ENCODE measurements at places on chromosomes 2 and 18.

DNA sequence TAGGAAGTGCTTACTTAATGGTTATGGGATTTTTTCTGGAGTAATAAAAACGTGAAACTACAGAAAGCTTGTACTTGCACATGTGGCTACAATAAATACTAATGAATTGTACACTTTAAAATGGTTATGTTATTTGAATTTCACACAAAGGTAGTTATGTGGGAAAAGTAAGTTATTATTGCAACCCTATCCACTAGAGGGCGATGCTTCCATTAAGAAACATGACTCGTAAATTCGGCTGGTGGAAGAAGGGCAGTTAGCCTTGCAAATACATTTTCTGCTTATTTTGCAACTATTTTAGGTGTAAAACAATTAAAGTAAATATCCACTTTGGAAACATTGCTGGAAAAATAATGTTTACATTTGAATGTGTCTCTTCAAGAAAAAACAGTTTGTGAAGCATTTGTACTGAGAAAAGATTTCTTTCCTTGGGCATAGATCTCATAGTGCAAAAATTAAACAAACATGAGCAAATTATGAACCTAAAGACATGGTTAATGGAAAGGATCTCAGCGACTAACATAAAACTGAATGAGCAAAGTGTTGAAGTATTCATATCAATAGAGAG lies 68.1 kb upstream of the CSRNP3 start:
- no peak for DNase-seq

- no peak for DNase-seq
Observed at GRCh38 chr2:175626796-175627195, 375.3 kb downstream of the LNPK start.

GRCh38 chr2:76194031-76194775 lies 483.5 kb upstream of the GCFC2 start:
- DNase-seq, result no peak

- DNase-seq, result no peak
Observed at GRCh38 chr2:141611-142010, 95.3 kb upstream of the FAM110C start.

DNA sequence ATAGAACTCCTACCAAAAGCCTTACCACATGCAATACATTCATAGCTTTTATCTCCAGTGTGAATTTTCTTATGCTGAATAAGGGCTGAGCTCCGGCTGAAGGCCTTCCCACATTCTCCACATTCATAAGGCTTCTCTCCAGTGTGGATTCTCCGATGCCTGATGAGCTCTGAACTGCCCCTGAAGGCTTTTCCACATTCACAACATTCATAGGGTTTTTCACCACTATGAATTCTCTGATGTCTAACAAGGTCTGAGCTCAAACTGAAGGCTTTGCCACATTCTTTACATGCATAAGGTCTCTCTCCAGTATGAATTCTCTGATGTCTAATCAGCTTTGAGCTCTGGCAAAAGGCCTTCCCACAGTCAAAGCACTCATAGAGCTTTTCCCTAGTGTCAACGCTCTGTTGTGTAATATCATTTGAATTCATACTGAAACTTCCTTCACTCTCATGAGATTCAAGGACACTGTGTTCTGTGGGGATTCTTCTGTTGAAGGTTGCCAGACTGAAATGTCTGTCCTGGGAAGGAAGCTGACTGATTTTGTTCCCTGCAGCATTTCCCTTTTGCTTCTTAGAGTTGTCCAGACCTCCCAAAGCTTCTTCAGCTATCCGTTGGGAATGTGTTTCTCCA lies 12.9 kb downstream of the ZNF397 start:
- DNase-seq, result no peak

DNA sequence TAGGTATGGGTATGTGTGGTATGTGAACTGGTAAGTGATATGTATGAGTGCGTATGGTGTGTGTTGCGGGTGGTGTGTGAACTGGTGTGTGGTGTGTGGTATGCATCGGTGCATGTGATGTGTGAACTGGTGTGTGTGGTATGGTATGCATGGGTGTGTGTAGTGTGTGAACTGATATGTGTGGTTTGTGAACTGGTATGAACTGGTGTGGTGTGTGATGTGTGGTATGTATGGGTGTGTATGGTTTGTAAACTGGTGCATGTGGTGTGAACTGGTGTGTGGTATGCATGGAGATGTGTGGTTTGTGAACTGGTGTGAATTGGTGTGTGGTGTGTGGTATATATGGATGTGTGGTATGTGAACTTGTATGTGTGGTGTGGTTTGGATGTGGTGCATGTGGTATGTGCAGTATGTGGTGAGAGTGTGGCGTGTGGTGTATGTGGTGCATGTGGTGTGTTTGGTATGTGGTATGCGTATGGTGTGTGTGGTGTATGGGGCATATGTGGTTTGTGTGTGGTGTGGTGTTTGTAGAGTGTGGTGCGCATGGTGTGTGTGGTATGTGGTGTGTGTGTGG lies 208.9 kb upstream of the TNP1 start:
- DNase-seq, result no peak

DNA sequence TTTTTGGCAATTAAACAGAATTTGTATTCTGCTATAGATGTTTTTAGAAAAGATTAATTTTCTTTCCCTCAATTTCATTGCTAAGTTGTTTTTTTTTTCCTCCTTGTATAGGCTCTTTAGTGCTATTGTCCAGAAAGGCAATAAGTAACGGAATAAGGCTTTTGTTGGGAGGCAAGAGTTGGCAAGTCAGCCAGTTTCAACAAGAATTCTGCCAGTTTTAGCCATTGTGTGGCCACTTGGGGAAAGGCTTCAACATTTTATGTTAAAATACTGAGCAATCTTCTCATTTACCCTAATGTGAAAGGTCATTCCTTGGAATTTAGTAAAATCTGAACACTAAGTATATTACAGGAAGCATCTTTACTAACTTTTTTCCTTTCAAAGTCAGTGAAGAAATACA lies 9.6 kb downstream of the CALCRL start:
- no peak for DNase-seq

DNA sequence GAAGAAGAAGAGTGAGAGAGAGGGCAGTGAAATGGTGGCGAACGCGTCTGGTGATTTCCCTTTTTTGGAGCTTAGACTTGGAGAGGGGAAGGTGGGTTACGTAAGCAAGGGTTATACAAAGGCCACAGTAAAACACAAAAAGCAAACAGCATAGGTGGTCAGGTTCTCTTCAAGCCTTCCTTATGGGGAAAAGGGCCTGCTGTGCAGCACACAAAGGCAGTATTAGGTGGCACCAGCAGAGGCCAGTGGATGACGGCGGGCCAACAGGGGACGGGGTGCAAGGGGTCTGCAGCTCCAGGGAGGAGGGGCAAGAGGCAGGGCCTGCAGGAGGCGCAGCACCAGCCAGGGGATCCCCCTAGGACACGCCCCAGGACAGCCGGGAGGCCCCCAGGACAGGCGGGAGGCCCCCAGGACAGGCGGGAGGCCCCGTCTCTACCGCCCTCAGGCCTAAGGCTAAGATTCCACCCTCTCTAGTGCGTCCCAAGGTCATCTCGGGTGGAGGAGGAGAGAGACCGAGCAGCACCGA lies 32.6 kb upstream of the NPC1 start:
- no peak for DNase-seq

DNA sequence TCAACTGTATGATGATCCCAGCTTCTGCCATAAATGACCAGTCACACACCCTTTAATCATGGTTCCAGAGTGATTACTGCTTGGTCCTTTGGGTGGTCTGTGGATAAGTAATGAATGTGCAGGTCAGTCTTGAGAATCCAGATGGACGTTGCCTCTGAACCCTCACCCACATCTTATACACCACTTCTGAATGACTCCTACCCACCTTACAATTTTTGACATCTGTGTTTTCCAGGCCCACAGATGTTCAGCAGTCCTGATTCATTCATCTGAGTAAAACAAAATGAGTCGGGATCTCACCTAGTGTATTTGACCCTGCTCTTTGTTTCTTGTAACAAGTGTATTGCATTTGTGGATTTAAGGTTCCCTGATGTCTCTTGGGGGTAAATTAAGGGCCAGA lies 194.1 kb upstream of the CCDC68 start:
- DNase-seq, result no peak

DNA sequence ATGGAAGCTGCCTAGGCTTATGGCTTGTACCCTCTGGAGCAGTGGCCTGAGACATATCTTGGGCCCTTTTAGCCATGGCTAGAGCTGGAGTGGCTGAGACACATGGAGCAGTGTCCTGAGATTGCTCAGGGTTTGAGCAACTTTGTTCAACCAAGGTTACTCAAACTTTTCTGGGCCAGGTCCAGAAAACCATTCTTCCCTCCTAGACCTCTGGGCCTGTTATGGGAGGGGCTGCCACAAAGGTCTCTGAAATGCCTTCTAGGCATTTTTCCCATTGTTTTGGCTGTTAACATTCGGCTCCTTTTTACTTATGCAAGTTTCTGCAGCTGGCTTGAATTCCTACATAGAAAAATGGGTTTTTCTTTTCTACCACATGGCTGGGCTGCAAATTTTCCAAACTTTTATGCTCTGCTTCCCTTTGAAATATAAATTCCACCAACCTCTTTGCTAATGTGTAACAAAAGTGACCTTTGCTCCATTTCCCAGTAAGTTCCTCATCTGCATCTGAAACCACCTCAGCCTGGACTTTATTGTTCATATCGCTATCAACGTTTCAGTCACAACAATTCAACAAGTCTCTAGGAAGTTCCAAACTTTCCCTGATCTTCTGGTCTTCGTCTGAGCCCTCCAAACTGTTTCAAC lies 84.9 kb upstream of the MAP4K3 start:
- no peak for DNase-seq

GRCh38 chr2:179059026-179059700 lies 9.2 kb upstream of the CCDC141 start:
- no peak for DNase-seq

- no peak for DNase-seq
Observed at GRCh38 chr2:20977520-20978180, 66.2 kb downstream of the APOB start.

DNA sequence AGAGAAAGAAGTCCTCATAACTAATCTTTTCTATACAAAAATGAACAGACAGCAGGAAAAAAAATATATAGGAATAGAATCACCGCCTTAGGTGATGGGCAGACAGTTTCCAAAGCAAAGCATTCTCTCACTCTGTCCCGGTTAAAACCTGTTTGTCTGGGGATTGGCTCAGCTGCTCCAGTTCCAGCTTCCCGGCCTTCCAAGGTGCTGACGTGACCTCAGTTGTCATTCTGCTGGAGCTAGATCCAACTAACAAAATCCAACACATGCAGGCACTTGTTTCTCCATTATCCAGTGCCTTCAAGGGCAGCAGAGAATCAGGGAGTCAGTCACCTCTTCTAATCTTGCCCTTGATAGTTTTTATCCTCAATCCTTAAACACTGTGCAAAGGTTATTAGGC lies 52.8 kb downstream of the IKZF2 start:
- no peak for DNase-seq

- DNase-seq, result no peak
Observed at GRCh38 chr2:120271711-120272379, 19.2 kb downstream of the RALB start.

- DNase-seq, result no peak
Observed at GRCh38 chr2:221581986-221582385, 9.9 kb upstream of the EPHA4 start.

DNA sequence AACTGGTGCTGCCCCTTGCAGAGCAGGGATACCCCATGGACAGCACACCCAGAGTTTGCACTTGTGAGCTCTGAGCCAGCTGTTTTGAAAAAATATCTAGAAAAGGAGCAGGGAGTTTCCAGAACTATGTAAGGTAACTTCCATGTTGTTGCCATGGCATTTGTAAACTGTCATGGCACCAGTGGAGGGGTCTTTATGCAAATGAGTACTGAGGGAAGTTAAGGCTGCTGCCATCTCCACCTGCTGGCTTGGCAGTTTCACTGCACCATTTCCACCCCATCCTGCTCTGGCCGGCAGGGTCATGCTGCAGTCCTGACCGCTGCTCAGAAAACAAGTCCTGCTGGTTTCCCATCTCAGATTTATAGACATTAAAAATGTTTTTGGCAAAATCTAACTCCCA lies 52.3 kb upstream of the SNTG2 start:
- DNase-seq, result no peak

GRCh38 chr2:63819765-63820717 lies 21.7 kb upstream of the UGP2 start:
- no peak for DNase-seq

- no peak for DNase-seq
Observed at GRCh38 chr2:217270485-217271121, 410.7 kb upstream of the TNP1 start.

- no peak for DNase-seq
Observed at GRCh38 chr2:191365089-191365488, 119.9 kb downstream of the MYO1B start.

- no peak for DNase-seq
Observed at GRCh38 chr2:131081190-131081589, 12.1 kb downstream of the FAM168B start.

DNA sequence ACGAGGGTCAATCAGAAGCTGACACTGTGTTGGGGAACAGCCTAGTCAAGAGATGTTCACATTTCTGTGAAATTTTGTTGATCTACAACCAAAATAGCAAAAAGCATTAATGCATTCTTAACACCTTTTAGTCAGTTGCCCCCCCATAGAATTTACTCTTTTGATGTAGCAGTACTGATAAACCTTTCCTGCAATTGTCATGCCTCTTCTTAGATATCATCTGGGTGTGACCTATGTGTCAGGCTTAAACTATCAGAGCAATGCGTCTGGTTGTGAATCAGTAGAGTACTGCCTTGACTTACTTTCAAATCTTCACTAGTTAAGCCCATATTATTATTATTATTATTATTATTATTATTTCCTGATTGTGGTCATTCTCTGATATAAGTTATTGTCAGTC lies 61.9 kb downstream of the GREB1L start:
- no peak for DNase-seq

- no peak for DNase-seq
Observed at GRCh38 chr2:136319237-136319636, 201.3 kb upstream of the CXCR4 start.

DNA sequence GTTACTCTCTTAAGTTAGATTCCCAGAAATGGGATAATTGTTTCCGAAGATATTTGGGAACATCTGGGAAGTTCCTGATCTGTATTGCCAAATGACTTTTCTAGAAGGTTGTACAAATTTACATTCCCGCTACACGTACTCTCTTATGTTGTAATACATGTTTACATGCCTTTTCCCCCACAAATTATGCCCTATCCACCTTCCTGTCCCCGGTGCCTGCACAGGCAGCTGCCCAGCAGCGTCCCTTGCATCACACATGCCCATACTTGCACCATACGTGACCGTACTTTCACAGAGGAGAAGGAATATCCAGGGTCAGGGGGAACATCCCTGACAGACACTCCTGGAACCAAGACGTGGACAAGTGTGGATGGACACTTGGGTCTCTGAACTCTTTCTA lies 24.2 kb upstream of the KLF11 start:
- no peak for DNase-seq

- DNase-seq, result no peak
Observed at GRCh38 chr2:72080286-72081145, 67.1 kb downstream of the CYP26B1 start.

GRCh38 chr2:68292108-68292710 lies 27.5 kb downstream of the CNRIP1 start:
- no peak for DNase-seq

- no peak for DNase-seq
Observed at GRCh38 chr2:11408959-11409571, 56.9 kb downstream of the E2F6 start.

DNA sequence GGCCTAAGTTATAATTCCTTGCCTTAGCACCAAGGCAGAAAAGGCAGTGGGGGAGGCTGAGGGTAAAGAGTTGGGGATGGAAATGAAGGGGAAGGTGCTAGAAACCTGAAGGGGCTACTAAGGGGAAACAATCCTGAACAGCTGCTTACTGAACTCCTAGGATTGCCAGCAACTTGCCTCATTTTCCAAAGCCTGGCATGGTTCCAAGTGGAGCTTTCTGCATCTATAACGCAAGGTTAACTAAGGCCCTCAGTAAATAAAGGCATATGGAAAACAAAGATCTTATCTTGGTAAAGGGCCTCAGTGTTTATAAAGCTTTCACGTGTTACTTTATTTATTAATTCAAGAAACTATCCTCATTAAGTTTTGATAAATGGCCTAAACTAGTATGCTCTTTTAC lies 10.9 kb downstream of the MEP1B start:
- DNase-seq, result no peak

Measured in T-helper 1 cell (primary cell).